ENCODE measurements at places on chromosomes 11 and 22. TPM values are rescaled to one million over a fixed set of nuclear protein-coding genes. Genes with fewer than 3 reads are reported as not detected.

DNA sequence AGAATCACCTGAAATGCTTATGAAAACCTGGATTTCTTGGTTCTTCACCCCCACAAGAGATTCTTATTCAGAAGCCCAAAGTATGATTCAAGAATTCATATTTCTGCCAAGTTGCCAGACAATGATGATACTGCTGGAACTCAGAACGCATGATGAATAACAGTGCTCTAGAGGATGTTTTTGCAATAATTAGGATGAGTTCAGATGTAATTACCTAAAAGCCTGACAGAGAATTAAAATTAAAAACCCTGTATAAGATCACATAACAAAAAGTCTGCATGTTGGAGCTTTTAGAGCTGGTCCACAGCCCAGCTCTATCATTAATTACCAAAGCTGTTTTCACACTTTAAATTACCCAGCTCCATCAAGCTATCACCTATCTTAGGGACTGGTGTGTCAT, 211.8 kb downstream of the LUZP2 start:
- no peaks in the 10 kb centered on the region for H3K4me1 ChIP-seq
- H3K27ac ChIP-seq = no peak overlapping the region
- no peak for DNase-seq
- H3K27me3 ChIP-seq = no peaks in the 10 kb centered on the region

DNA sequence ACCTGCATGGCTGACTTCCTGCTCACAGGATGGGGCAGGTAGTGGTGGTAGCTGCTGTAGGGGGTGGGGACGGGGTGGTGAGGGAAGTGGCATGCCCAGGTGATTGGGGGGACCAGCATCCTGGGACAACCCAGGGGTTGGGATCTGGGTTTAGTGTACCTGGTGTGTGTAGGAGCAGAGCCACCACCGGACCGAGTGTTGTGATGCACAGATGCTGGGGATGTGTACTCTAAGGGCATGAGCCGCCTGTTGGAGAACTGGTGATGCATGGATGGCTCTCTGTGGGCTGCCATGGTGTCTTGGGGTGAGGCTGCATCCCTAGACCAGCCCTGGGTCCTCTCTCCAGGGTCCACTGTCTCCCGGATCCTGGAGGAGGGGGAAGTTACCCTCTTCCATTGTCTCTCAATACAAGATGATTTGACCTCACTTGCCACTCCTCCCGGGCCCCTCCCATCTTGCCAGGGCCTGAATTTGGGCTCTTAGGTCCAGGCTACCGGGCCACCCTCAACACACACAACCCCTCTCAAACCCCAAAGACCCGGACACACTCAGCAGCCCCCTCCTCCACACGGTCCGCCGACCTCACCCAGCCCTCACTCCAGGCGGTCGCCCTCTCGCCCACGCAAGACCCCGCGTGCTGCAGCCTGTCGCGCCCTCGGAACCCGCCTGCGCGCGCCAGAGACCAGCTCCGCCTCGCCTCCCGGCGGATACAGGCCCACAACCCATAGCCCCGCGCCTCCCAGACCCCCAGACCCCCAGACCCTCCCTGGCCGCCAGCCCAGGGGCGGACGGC, 619 bp downstream of the LRRC75B start:
- H3K27ac ChIP-seq = no peak overlapping the region
- H3K4me3 ChIP-seq = peak overlapping the region; percentile 77
- H3K4me1 ChIP-seq = peaks cover 6% of the 10 kb centered on the region
- peaks cover 4% of the 10 kb centered on the region for H3K27me3 ChIP-seq
- DNase-seq = no peak

DNA sequence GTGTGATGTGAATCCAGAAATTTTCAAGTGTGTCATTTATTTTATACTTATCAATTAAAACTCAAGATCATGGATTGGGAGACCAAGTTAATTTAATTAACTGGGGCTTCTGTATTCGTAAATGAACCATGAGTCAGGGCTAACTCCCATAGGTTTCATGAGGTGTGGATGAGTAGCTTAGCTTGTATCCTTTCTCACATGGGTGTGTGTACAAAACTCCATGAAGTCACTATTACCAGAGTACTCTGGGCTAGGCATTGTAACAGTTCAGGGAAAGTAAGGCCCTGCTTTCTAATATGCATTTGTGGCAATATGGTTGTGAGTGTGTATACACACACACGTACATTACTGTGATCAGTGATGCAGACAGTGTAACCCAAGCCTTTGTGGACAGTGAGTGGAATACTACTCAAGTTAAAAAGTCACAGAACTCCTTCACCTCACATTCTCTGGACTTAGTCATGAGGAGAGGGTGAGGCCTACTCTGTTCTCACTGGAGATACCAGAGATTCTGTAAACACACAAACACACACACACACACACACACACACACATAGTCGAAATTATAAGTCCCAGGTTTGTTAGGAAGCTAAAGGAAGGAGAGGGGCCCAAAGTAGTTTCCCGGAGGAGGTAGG, 3.5 kb downstream of the CNTF start:
- H3K36me3 ChIP-seq = peaks cover 44% of the 10 kb centered on the region
- DNase-seq = no peak
- H3K27ac ChIP-seq = no peak overlapping the region
- no peaks in the 10 kb centered on the region for H3K27me3 ChIP-seq
- H3K4me1 ChIP-seq = peaks cover 9% of the 10 kb centered on the region

DNA sequence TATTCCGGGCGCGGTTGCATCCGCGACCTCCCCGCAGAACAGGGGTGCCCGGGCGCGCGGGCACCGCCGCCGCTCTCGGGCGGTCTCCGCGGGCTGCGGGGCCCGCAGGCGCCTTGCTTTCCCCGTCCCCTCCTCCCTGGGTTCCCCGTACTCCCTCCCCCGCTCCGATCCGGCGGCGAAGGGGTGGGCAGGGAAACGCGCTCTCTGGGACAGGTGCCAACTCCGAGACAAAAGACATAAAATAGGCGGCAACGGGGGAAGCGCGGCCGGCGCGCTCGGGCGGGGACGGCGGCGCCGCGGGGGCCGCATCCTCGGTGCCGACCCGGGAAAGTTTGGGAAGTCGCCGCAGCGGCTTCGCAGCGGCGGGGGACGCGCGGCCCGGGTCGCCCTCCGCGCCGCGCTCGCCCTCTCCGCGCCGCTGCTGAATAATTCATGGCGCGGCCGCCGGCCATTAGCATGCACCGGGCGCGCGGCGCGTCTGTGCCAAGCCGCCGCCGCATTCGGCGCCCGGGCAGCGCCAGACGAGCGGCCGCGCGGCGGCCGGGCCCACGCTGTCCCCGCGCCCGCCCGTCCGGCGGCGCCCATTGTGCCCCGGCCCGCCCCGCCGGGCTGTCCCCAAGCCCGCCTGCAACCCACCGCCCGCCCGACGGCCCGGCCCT, 78.7 kb upstream of the PPARA start:
- H3K27ac ChIP-seq = peak overlapping the region; percentile 86
- H3K36me3 ChIP-seq = peaks cover 10% of the 10 kb centered on the region
- DNase-seq = peak; percentile 52
- peaks cover 2% of the 10 kb centered on the region for H3K27me3 ChIP-seq

- H3K27me3 ChIP-seq = peaks cover 18% of the 10 kb centered on the region
- no peak overlapping the region for H3K27ac ChIP-seq
- H3K4me1 ChIP-seq = peaks cover 2% of the 10 kb centered on the region
- no peak overlapping the region for H3K4me3 ChIP-seq
These were observed 11.5 kb downstream of the P2RX3 start for GRCh38 chr11:57349491-57350274.

- no peaks in the 10 kb centered on the region for H3K36me3 ChIP-seq
- H3K27me3 ChIP-seq = peaks cover 15% of the 10 kb centered on the region
- H3K4me3 ChIP-seq = no peak overlapping the region
- no peak overlapping the region for H3K27ac ChIP-seq
- no peaks in the 10 kb centered on the region for H3K4me1 ChIP-seq
- no peak for DNase-seq
These were observed 32.2 kb upstream of the OAF start for GRCh38 chr11:120178561-120179056.

- no peak overlapping the region for H3K4me3 ChIP-seq
- H3K27ac ChIP-seq = no peak overlapping the region
These were observed 189.6 kb upstream of the E2F8 start for GRCh38 chr11:19430346-19430745.

GRCh38 chr11:129143335-129143734, 48.8 kb downstream of the ARHGAP32 start:
- H3K27me3 ChIP-seq = no peaks in the 10 kb centered on the region
- no peak for DNase-seq
- H3K27ac ChIP-seq = no peak overlapping the region
- no peak overlapping the region for H3K4me3 ChIP-seq

GRCh38 chr11:118232659-118233058, 7.8 kb upstream of the JAML start:
- no peak overlapping the region for H3K4me3 ChIP-seq
- no peak for DNase-seq
- peaks cover 41% of the 10 kb centered on the region for H3K4me1 ChIP-seq
- H3K27me3 ChIP-seq = no peaks in the 10 kb centered on the region
- peak overlapping the region; percentile 38 for H3K27ac ChIP-seq

GRCh38 chr22:28102151-28102812, 183.2 kb upstream of the PITPNB start:
- DNase-seq = no peak
- H3K27ac ChIP-seq = no peak overlapping the region
- no peaks in the 10 kb centered on the region for H3K36me3 ChIP-seq
- H3K27me3 ChIP-seq = no peaks in the 10 kb centered on the region
- H3K4me1 ChIP-seq = no peaks in the 10 kb centered on the region

DNA sequence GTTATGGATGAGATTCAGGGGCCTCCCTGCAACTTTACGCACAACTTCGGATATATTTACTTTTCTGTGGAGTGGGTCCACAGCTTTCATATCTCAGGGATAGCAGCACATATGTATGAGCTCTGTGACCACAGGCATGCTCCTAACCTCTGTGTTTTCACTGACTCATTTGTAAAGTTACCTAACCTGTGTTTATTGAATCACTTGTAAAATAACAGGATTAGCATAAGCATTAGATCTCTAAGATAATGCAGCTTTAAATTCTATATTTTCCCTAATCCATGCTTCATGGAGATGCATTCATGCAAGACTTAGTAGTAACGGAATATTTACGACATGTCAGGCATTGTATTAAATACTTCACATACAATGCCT, 47.9 kb upstream of the DDI1 start:
- DNase-seq = no peak
- H3K4me1 ChIP-seq = no peaks in the 10 kb centered on the region
- H3K27ac ChIP-seq = no peak overlapping the region
- no peak overlapping the region for H3K4me3 ChIP-seq
- H3K27me3 ChIP-seq = no peaks in the 10 kb centered on the region

DNA sequence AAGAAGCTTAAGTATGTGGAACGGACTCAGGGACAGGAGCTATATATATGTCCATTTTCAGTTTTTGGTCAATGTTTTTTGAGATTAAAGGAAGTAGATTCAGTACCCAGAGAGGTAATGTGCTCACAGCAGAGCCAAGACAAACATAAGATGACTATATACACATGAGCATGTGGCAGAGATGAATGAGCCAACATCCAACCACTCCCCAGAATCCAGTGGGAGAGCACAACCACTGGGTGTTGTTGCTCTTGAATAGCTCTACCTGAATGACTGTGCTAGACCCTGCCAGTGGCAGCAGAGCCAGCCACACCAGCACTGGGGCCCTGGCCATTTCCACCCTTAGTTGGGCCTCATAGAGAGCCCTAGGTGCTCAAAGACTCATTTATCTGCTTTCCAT, 10.7 kb upstream of the SYTL2 start:
- H3K4me3 ChIP-seq = no peak overlapping the region
- H3K4me1 ChIP-seq = peaks cover 52% of the 10 kb centered on the region
- H3K27ac ChIP-seq = no peak overlapping the region
- no peaks in the 10 kb centered on the region for H3K36me3 ChIP-seq
- H3K27me3 ChIP-seq = no peaks in the 10 kb centered on the region

DNA sequence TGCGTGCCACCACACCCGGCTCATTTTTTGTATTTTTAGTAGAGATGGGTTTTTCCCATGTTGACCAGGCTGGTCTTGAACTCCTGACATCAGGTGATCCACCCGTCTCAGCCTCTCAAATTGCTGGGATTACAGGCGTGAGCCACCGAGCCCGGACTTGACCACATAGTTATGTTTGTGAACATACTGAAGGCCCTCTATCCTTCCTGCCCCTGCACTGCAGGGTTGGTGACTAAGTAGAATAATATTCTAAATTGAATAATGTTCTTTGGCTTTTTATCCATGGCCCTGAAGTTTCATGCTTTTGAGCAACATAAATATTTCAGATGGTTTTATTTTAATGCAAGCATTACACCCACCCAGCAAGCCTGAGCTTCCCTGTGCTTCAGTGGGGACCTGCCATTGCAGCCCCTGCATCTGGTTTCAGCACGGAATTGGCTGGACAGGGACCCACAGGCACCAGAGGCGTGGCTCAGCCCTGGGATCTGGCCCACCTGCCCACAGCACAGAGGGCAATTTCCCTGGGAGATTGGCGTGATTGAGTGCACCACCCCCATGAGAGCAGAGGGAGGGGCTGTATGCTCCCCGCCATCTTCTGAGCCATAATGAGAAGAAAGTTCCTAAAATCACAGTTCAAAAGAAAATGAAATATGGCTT, 460.5 kb downstream of the BRD1 start:
- no peaks in the 10 kb centered on the region for H3K4me1 ChIP-seq
- H3K27ac ChIP-seq = no peak overlapping the region
- H3K36me3 ChIP-seq = no peaks in the 10 kb centered on the region
- H3K4me3 ChIP-seq = no peak overlapping the region
- DNase-seq = peak; percentile 4

GRCh38 chr11:110830344-110830743, 118.1 kb upstream of the ARHGAP20 start:
- H3K27ac ChIP-seq = no peak overlapping the region
- peaks cover 11% of the 10 kb centered on the region for H3K27me3 ChIP-seq
- H3K36me3 ChIP-seq = no peaks in the 10 kb centered on the region
- H3K4me1 ChIP-seq = peaks cover 2% of the 10 kb centered on the region

GRCh38 chr11:33802194-33802950, 28.1 kb upstream of the FBXO3 start:
- peaks cover 70% of the 10 kb centered on the region for H3K27me3 ChIP-seq
- H3K36me3 ChIP-seq = no peaks in the 10 kb centered on the region
- no peak for DNase-seq
- H3K4me1 ChIP-seq = no peaks in the 10 kb centered on the region
- H3K4me3 ChIP-seq = no peak overlapping the region

UCP3 gene
- total RNA-seq = 1.8 TPM

WNT11 gene
- total RNA-seq = 0.20 TPM

KRTAP5-7 gene
- total RNA-seq = not detected

GALR3 gene
- total RNA-seq = not detected

HBG1 gene
- total RNA-seq = not detected

MUC5AC gene
- not detected for total RNA-seq

CSF2RB gene
- 2.3 TPM for total RNA-seq

CECR2 gene
- 0.05 TPM for total RNA-seq

MRGPRE gene
- total RNA-seq = not detected

PAMR1 gene
- total RNA-seq = not detected

PTDSS2 gene
- total RNA-seq = 20.1 TPM

PATE2 gene
- total RNA-seq = not detected

TRPM5 gene
- not detected for total RNA-seq

GLYATL1 gene
- total RNA-seq = not detected

Measured in activated CD4-positive, alpha-beta memory T cell treated with anti-CD3 and anti-CD28 coated beads, Interleukin-2, amount 10 ng/mL, durations not matched to agents 7 days and 5 days (primary cell).